ENCODE measurements at places on chromosomes 4 and X.

DNA sequence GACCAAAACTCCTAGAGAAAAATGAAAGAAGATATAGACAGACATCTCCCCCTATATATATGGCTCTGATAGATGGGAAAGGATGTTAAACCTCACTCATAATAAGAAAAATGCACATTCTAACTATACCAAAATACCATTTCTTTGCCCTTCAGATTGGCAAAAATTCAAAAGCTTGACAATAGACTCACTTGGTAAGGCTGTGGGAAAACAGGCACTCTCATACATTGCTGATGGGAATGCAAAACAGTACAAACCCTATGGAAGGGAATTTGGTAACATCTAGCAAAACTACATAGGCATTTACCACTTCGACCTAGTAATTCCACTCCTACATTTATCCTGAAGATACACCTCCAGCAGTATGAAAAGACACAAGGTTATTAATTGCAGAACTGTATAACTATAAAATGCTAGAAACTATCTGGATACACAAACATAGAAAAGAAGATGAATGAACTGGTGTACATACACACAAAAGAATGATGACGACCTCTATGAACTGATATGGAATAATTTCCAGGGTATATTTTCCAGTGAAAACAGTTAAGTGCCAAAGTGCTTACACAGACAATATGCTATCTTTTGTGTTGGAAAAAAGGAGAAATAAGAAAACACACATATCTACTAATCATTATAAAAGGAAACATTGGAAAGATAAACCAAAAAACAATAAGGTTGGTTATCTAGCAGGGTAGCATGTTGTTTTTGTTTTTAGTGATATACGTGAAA, 48.5 kb downstream of the WDFY3 start:
- no peak for DNase-seq

DNA sequence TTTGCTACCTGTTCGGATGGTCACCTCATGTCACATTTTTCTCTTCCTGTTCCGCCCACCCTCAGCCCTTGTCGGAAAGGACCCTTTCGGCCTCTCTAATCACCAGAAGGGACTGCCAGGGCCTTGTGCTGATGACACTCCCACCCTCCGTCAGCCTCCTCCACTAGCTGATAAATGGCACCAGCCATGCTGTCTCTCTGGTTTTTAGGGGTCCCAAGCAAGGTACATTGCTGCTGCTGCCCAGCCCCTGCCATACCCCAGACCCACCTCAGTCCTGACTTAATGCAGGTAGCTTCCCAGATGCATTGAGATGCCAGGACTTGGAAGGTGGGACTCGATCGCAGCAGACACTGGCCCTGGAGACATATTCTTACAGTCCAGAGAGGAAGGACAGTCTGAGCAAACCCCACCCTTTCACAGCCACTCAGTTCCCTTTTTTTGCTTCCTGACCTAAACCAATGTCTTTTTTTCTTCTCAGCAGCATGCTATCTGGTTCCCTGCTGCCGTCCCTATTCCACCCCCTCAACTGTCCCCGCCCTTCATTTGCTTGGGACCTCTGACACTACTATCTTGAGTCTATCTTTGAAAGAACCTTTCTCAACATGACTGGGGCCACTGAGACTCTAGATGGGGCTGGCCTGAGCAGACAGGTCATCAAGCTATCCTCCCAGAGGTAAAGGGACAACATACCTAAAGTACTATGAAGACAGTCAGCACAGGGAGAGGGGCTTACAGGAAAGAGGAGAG, at the start of gene BTK:
BTK (minus strand) TSS at position 397 of the 747 bp plus-strand sequence. CDS start 10,907 bp downstream, outside the sequence.
- DNase-seq: peak; percentile 60

DNA sequence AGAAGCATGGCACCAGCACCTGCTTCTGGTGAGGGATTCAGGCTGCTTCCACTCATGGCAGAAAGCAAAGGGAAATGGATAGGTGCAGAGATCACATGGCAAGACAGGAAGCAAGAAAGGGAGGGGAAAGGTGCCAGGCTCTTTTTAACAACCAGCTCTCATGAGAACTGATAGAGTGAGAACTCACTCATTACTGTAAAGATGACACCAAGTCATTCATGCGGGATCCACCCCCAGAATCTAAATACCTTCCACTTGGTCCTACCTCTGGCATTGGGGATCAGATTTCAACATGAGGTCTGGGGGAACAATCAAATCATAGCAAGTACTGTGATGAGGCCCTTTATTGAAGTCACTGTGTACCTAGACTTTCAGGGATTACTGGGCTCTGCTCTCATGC, 72.0 kb upstream of the PRDM5 start:
- no peak for DNase-seq

DNA sequence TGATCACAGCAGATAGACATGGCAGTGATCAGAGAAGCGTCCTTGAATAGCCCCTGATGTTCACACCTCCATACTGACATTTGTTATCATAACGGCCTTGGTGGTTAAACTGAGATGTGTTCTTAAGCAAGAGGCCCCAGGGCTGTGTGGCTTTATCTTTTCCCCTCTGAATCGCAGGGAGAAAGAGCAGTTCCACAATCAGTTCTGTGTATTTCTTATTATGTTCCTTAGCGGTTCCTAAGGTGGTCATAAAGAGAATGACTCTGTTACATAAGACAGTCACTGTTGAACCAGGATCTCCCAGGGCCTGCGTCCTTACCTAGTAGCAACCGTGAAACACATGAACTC, 52.8 kb upstream of the CBR4 start:
- DNase-seq: no peak

GRCh38 chr4:102598086-102598761, 97.1 kb downstream of the NFKB1 start:
- DNase-seq: no peak

GRCh38 chrX:39174241-39174771, 373.0 kb downstream of the MID1IP1 start:
- no peak for DNase-seq

DNA sequence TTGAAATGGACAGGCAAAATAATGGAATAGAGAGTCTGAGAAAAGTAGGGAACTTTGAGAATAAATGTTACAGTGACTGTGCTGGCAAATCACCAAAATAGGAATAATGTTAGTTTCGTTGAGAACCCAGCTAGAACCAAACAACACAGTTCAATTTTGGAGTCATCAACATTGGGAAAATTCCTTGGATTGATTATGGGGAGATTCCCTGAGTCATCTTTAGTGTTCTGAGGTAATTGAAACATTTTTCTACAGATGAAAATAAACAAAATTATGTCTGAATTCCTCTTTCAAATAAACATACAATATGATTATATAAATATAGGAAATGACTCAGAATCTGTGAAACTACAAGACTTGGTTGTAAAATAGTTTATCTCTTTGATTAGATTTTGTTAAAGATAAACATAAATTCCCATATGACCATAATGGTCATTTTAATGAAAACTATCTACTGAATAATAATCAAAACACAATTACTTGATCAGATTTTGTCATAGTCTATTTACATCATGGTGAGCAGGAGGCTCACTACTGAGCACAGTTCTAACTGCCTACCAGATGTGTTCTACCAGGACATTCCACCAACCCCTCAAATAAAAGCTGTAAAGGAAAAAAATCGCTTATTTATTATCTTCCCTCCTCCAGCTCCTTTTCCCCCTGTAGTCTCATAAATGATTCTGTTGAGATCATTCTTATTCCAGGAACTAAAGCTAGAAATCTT, 51.4 kb upstream of the GABRA2 start:
- DNase-seq: no peak

DNA sequence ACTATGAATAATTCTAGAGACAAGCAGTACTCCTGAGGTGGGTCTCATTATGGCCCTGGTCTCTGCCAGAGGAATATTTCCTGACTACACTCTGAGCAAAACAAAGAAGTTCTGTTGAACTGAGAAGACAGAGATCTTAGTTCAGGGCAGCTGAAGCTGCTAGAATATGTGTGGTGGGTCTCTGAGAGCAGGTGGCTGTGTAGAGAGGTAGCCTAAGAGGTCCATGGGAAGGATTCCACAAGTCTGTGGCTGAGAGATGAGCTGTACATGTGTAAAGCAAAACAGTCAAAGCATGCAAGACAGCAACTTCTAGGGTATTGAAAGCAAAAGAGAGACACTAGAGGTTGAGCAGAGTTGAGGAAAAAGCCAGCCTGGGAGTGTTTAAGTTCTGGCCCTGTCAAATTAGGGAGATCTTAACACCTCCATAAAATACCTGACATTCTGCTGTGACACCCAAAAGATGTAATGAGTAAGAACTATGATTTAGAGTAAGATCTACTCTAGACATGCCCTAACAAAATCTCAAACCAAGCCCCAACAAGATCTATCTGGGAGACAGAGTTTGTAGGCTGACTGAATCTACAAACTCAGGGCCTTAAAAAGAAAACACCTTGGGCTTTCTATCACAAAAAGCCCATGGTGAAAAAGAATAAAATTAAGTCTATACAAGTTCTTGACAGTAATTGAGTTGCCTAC, 274.4 kb downstream of the BANK1 start:
- no peak for DNase-seq

DNA sequence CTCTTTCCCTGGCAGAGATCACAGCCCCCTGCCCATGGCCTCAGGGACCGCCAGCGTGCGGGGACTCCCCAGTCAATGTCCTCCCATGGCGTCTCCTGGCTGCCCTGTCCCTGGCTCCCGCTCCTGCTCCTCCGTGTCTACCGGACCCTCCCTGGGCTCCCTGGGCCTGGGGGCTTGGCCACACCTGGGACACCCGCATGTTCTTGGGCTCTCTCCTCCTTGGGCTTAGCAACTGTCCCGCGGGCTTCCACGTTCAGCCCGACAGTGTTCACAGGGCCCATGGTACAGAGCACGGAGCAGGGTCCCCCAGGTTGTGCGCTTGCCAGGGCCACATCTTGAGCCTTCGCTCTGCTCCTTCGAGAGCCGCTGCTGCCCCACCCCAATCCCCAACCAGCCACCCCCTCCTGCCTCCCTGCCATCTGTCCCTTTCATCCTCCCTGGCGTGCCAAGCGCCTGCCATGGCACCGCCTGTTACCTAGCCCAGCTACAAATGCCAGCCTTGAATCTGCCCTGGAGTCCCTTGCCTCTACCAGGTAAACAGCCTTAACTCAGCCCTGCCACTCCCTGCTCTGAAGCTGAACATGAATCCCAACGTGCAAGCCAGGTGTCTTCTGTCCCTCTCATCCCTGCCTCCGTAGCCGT, 3.9 kb downstream of the AVPR2 start:
- no peak for DNase-seq

DNA sequence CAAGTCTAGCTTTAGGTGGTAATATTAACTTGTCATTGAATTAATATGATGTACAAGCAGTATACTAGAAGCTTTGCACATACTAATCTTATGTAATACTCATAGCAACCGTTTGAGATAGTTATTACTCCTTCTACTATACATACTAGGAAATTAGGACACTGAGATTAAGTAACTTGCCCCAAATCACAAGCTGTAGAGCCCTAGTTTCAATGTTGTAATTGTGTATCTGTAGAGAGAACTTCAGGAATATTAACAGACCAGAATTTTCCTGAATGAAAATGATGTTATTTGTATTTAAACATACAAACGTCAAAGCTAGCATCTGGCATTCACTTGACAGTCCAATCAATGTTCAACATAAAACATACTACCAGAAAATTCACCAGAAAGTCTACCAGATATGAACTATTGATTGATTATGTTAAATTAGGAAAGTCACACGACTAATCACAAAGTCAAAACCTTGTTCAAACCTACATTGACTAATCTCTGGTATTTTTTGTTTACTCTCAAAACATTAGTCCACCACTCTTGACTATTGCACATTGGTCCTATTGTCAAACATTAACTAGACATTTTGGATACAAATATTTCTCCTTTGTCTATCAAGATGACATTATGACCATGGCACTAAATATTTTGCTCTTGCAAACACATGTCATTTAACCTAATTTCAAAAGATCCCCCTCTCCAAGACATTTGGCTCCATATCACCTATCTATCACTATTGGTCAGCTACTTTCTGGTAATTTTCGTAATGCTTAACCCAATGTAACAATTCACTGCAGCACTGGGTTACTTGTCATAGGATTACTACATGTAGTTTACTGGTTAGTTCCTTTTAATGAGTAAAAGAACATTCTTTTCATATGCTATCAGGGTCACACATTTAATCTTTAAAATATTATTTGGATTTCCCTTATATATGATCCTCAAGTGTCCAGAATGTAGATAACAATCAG, 100.7 kb downstream of the GPC3 start:
- DNase-seq: no peak

DNA sequence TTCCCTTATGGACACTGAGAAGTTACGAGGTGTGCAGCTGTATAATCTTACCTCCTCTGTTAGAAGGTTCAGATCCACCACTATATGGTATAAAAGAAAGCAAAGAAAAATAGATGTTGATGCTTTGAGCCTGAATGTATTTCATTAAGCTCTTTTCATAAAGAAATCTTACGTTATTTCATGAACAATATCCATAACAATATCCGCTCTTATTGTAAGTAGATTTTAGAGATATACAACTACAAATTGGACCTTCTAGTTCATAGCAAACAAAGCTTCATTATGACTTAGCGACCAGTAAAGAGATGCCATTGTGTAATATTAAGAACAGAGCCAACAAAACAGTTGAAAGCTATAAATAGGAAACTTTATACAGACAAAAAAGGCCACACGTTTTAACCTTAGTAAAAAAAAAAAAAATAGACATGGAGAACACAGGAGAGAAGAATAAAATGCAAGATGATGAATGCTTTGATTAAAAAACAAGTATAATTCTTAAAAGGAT, 203.6 kb downstream of the PDGFC start:
- no peak for DNase-seq

DNA sequence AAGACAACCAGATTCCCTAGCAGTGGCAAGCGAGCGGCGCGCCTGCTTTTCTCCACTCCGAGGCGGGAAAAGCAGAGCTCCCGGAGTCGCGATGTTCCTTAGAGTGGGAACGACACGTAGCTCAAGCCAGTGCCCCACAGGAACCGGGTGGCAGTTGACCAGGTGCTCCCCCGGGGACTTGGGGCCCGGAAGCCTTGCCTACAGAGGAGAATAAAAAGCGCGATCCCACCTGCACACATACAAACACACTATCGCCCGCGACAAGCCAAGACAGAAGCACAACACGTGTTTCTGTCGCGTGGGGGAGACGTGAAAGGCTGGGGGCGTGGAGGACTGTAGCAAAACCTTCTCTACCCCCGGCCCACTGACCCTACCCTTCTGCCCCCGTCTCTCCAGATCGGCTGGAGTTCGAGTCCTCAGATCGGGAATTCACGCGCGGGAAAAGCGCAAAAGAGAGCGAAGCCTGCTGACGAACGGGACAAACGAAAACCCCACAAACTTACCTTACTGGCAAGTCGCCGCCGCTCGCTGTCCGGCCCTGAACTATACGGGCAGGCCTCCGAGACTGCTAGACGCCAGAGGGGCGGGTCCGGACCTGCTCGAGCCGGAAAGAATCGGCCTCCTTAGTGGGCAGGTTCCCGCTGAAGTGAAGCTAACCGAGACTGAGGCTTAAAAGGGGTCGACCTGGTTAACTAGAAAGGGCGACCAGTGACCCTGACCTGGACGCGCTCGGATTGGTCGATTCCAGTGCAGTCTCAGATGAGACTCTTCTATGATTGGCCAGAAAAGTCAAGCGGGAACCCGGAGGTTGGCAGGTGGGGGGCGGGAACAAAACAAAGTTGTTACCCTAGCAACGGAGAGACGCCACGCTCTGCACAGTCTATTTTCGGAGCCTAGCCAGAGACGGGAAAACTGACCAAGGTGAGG, at the start of the genes DNAAF6 and NUP62CL:
DNAAF6 (plus strand) TSS at position 842 of the 927 bp plus-strand sequence. CDS start 6,265 bp downstream, outside the sequence.
NUP62CL (minus strand) TSS at position 664 of the 927 bp plus-strand sequence. CDS start 31,287 bp downstream, outside the sequence.
- peak; percentile 71 for DNase-seq

- DNase-seq: no peak
Observed at GRCh38 chrX:155968326-155968661, 29.2 kb upstream of the IL9R start.

All from GM20000 (cell line).